ENCODE measurements at places on chromosomes 16 and 17.

DNA sequence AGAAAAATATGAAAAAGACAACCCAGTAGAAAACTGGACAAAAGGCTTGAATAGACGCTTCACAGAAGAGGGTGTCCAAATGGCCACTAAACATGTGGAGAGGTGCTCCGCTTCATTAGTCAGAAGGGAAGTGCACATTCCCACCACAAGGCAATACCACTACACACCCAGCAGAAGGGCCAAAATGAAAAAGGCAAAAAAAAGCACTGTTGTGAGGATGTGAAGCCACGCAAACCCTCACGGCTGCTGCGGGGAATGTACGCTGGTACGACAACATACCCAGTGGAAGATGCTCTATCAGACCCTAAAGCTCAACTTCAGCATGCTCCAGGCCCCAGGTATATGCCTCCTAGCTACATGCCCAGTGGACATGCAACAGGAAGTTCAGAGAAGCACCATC is 17.0 kb downstream of the PIK3R5 start:
- no peak for DNase-seq

DNA sequence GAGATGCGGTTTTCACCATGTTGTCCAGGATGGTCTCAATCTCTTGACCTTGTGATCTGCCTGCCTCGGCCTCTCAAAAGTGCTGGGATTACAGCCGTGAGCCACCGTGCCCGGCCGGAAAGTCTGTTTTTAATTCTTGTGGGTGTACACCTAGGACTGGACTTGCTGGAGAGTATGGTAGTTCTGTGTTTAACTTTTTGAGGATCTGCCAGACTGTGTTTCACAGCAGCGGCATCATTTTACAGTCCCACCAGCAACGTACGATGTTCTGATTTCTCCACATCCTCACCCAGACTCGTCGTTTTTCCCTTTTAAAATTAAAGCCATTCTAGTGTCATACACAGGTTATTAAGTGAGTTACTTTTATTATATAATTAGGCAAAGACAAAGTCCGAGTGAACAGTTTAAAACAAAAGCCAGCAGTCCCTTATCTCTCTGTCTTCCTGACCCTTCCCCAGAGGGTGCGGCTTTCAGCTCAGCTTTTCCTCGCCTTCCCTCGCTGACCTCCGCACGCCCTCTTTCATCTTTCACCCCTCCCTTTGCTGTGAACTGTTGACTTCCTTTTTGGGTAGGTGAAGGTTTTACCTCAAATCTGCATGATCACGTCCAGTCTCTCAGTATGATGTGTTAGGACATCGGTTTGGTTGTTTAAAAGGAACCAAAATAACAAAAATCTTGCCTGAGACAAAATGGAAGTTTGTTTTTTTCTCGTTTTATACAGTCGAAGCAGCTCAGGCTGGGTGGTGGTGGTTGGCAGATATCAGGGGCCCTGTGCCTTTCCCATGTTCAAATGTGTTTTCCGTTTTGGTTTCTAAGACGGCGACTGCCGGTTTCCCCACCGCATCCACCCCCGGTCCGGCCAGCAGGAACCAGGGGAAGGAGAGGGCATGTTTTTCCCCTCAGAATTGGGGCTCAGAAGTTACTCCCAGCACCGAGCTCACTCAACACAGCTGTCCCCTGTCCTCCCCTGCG is 18.0 kb downstream of the FAM234A start:
- no peak for DNase-seq

DNA sequence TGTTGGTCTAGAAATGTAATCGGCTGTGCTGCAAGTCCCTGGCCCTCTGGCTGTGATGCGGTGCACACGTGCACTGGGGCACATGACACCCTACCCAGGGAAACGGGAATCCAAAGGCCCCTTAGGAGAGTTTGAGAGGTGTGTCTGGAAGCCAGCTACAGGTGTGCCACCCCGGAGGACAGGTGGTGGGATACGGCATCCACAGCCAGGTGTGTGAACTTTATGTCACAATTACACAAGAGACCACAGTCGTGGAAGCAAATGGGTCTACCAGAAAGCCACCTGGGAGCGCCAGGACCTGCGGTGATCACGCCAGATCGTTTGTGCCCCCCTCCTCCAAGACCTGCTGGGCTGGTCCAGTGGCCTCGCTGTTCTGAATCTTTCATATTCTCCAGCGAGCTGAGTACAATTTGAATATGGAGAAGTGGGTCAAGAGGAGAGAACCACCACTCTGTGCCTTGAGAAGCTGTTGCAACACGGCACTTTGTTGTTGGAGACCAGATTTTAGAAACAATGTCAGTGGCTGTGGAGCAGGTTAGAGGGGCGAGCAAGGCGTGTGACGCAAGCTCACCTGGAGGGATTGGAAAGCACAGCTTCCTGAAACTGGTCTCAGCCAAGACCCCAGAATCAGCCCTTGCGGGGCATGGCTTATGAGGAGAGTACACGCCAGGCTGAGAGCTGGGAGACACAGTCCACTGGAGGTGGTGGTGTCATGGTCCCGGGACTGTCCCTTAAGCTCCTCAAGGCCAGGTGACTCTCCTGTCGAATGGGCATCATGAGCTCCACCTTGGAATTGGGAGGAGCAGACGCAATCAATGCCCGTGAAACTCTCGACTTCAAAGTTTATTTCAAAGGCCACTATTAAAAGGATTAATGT is 37.4 kb downstream of the COX4I1 start:
- no peak for DNase-seq

DNA sequence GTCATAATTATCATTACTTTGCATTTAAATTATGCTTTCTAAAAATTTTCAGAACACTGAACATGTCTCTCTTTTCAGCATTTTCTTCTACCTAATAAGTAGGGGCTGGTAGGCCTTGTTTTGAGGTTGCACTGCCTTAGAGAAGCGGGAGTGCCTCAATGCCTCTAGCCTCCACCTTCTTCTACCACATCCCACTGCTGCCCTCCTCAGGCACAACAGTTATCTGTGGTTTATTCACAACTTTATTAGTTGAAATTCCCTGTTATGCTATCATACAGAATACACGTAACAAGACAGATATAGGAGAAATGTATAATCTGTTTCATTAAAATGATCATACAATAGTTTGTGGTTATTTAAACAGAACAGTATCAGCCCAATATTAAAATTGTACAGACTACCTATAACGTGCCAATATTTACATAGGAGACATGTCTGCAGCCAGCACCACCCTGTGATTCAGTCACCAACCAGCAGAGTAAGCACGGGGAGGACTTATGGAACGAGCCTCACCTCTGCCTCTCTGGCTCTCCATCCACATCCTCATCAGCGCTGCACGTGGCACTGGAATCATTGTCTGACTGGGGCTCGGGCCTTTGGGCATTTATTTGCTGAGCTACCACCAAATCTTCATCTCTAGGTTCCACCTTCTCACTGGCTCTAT is 101.2 kb downstream of the TTC19 start:
- DNase-seq, result no peak

DNA sequence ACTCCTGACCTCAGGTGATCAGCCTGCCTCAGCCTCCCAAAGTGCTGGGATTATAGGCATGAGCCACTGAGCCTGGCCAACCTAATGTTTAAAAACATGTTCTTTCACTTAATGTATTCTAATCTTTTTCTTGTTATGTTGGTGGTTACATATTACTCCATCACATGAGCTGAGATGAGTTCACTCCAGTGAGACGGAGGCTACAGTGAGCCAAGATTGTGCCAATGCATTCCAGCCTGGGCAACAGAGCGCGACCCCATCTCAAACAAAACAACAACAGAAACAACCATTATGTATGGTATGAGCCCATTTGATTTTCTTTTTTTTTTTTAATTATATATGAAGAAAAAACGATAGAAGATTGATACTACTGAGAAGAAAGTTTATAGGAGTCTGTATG is 39.6 kb downstream of the SLC39A11 start:
- no peak for DNase-seq

DNA sequence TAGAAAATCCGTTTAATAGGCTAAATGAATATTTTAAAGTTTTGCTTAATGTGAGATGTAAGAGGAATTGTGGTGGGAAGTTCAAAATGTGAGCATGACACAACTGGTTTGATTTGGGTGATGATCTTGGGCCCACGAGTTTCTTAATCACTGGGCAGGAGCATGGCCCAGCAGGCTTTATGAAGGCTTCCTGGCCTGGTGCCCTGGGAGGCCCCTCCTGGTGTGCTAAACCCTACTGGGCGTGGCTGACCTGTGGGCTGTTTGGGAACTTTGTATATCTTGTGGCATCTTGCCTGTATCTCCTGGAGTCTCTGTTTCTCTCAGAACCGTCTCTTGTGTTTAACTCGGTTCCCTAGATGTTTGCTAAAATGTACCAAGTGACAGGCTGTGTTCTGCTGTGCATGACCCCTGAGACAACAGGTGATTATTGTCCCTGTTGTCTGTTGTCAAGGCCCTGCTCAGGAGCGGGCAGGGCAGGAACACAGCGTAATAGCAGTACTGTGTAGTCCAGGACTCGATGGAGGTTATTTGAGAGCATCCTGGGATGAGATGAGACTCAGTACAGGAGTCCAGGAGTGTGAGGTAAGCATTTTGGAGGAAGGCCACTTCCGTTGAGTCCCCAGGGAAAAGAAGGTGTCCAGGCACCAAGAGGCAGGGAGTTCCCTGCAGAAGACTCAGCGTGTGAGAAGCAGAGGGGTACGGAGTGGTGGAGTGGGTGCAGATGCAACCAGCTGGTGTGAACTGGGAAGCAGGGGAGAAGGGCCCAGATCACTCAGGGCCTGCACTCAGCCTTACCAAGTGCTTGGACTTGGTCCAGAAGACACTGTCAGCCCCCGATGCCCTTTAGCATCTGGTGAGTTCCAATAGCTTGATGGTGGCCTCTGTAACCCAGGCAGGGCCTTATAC is 48.5 kb downstream of the B9D1 start:
- no peak for DNase-seq

DNA sequence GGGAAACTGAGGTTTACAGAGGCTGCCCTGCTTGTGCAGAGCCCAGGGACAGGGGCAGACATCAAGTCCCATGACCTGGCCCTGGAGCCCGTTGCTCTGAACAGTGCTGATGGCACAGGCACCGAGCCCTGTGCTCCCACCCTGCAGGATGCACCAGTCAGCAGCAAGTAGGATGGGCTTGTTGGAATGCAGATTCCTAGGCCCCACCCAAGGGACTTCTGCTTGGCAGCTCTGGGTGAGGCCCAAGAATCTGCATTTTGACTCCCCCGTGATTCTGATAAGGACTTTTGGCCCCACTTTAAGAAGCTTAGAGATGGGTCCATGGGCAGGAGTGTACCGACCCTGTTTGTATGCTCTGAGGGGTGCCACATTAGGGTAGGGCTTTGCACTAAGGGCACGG is 23.3 kb downstream of the LASP1 start:
- DNase-seq, result no peak

- DNase-seq, result no peak
Observed at GRCh38 chr16:50103764-50104163, 38.0 kb downstream of the HEATR3 start.

DNA sequence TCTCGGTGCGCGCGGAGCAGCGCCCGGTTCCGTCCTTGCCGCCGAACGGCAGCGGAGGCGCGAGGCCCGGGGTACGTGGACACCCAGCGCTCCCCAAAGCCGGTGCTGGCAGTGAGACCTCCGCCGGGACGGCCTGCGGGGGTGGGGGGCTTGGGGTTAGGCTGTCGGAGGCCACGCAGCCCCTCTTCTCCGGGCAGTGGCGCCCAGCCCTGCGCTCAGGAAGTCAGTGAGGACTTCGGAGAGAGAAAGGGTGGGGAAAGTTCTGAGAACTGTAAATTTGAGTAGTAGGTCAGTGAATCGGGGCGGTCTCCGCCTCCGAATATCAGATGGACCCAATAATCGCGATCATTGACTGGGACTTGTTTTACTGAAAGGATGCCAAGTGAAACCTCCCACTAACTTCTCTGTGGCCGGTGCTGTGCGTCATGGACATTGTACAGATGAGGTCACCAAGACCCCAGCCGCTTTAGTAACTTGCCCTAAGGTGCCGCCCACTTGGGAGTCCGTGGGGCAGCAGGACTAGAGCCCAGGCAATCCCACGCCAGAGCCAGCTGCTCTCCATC is 468 bp downstream of the IL4R start:
- no peak for DNase-seq

- DNase-seq, result no peak
Observed at GRCh38 chr16:9870962-9871361, 311.3 kb downstream of the GRIN2A start.

DNA sequence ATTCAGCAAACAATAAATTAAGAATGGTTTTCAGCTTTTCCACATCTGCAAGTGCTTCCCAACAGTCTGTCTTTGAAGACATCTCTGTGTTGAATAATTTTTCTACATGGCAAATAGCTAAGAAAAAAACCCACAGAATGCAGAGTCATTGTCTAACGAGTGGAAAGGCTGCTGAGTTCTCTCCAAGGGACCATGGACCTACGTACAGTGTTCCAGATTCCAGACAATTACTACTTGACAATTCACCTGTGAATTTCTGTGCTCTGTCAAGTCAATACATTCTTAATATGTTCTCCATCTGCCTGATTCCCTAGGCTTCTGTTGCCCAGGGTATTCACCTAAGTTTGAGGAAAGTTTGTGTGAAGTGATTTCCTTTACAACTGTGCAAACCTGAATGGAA is 83.8 kb upstream of the CA10 start:
- no peak for DNase-seq

- DNase-seq, result no peak
Observed at GRCh38 chr16:52591934-52592592, 45.1 kb upstream of the TOX3 start.

DNA sequence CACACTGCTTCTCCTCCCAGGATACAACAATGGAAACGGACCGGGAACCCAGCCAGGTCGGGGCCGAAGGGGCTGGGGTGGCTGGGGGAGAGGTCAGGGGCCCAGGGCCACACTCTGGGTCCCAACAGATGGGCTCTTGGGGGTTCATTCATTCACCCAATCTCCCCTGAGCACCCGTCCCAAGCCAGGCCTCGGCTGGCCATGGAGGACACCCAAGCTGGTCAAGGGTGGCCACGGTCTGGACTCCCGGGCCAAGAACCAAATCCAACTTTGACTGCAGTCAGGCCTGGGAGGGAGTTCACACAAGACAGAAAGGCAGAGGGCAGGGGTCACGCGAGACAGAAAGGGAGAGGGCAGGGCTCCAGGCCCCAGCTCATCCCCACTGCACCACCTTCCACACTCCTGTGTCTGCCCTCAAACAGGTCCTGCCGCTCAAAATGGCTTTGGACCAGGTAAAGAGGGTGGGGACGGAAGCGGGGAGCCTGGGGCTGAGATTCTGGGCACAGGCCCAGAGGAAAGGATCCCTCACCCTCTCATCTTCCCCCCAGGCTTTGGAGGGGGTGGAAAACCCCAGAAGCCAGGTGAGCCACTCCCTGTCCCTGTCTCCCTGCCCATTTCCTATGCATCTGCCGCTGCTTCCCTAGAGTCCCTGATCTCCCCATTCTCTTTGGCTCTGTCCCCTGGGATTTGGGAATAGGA is 12.3 kb upstream of the PKMYT1 start:
- DNase-seq, result no peak

Data from stimulated activated CD4-positive, alpha-beta T cell treated with anti-CD3 and anti-CD28 coated beads, Interleukin-2, amount 100 ng/mL, for 4 hours (primary cell).